Activated CD4-positive, alpha-beta memory T cell treated with anti-CD3 and anti-CD28 coated beads for 36 hours (primary cell): ENCODE measurements at places on chromosomes 3 and 15. TPM values are rescaled to one million over a fixed set of nuclear protein-coding genes. Genes with fewer than 3 reads are reported as not detected.

GRCh38 chr3:129321887-129322286 lies 43.2 kb downstream of the HMCES start:
- no peaks in the 10 kb centered on the region for H3K36me3 ChIP-seq
- H3K27me3 ChIP-seq = no peaks in the 10 kb centered on the region
- no peaks in the 10 kb centered on the region for H3K4me1 ChIP-seq
- no peak for DNase-seq
- H3K27ac ChIP-seq = no peak overlapping the region

DNA sequence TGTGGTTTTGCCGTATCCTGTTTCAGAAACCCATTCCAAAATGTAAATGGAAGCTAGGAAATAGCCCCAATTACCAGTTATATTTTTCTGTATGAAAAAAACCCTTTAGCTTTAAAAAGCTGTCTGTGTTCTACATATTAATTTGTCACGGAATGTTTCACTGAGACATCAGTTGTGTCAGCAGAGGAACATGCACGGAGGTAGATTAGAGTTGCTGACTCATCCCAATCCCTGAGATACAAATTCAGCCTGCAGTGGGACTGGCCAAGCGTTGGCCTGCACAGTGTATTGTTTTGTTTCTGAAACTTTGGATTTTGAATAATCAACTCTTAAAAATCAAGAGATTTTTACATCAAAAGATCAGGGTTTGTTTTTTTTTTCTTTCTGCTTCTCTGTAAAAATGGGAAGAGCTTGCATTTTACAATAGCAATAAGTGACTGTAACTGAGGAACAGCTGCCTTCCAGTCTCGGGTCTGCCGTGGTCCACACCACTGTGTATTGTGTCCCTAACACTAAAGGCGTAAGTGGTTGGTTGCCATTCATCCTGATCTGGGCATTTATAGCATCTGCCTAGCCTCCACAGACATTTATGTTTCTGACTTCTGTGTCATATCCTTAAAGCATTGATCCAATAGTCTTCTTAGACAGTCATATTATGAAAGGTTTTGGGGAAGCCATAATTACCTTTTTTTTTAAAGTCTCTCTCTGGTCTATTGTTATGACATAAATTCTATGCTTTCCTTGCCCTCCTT lies 218.1 kb downstream of the ADAMTSL3 start:
- H3K27ac ChIP-seq = no peak overlapping the region
- peaks cover 3% of the 10 kb centered on the region for H3K27me3 ChIP-seq
- no peaks in the 10 kb centered on the region for H3K36me3 ChIP-seq
- no peaks in the 10 kb centered on the region for H3K4me1 ChIP-seq
- no peak for DNase-seq

DNA sequence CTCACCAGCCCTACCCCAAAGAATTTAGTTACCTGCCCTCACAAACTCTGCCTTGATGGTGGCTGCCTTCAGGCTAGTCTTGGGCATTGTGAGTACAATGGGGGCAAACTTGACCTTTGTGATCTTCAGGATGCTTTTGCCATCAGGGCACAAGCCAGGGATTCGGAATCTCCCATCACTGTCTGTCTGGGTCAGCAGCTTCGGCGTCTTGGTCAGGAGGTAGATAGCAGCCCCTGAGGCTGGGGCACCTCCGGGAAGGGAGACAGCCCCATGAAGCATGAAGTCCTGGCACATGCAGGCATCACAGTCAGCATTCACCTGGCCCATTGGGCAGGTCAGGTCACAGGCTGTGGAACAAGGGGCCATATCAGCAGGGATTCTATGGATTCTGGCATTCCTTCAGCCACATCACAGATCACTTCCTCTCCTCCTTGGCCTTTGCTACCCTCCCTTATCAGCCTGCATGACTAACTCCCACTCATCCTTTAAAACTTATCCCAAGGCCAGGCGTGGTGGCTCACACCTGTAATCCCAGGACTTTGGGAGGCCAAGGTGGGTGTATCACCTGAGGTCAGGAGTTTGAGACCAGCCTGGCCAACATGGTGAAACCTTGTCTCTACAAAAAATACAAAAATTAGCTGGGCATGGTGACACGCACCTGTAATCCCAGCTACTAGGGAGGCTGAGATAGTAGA lies 6.9 kb downstream of the CILP start:
- peaks cover 1% of the 10 kb centered on the region for H3K27me3 ChIP-seq
- no peak overlapping the region for H3K27ac ChIP-seq
- no peak overlapping the region for H3K4me3 ChIP-seq
- no peaks in the 10 kb centered on the region for H3K4me1 ChIP-seq
- H3K36me3 ChIP-seq = no peaks in the 10 kb centered on the region
- no peak for DNase-seq

- no peaks in the 10 kb centered on the region for H3K4me1 ChIP-seq
- no peak for DNase-seq
- H3K27ac ChIP-seq = no peak overlapping the region
- no peak overlapping the region for H3K4me3 ChIP-seq
- H3K27me3 ChIP-seq = no peaks in the 10 kb centered on the region
Observed at GRCh38 chr15:90708516-90708915, 8.6 kb upstream of the BLM start.

DNA sequence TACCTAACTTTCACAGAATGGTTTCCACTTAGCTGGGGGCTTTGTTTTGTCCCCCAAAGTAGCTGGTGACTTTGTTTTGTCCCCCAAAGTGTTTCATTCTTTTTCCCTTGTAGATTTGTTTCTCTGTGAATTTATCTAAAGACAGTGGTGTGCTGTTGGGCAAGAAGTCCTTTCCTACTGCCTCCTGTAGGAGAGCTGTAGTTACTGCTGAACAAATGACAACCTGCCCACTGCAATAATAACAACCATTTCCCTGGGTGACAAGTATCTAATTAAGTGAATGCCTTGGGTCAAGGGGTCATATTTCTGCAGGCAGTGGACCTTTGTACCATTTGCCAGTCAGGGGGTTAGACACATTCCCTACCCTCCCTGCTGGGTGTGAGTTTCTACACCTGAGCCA lies 125.4 kb upstream of the BFSP2 start:
- H3K27me3 ChIP-seq = peaks cover 12% of the 10 kb centered on the region
- H3K4me3 ChIP-seq = no peak overlapping the region
- H3K27ac ChIP-seq = no peak overlapping the region
- peaks cover 9% of the 10 kb centered on the region for H3K4me1 ChIP-seq

DNA sequence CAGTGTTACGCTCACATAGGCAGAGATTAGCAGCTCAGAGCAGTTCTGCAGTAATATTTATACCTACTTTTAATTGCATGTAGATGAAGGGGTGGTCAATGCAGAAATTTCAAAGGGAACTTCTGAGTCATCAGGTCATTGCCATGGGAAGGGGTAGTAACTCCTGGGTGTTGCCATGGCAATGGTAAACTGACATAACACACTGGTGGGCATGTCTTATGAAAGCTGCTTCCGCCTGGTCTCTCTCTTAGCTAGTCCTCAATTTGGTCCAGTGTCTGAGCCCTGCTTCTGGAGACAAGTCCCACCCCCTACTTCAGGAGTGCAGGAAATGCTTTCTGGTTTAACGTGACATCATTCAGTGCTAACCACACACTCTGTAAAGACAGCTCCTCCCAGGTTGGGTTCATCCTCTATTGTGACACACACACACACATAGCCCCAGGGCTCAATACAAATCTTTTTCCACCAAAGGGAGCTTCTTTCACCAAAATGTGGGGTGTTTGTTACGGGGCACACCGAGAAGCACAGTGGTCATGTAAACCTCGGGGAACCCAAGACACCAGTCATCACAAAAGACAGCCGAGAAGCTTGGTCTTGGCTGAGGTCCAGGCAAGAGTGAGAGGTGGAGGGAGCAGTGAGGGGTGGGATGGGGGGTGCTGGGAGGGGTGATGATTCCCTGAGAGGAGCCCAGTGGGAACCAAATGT lies 74.5 kb downstream of the TLE3 start:
- H3K27me3 ChIP-seq = no peaks in the 10 kb centered on the region
- H3K36me3 ChIP-seq = no peaks in the 10 kb centered on the region
- H3K4me3 ChIP-seq = peak overlapping the region; percentile 24
- DNase-seq = peak; percentile 64

DNA sequence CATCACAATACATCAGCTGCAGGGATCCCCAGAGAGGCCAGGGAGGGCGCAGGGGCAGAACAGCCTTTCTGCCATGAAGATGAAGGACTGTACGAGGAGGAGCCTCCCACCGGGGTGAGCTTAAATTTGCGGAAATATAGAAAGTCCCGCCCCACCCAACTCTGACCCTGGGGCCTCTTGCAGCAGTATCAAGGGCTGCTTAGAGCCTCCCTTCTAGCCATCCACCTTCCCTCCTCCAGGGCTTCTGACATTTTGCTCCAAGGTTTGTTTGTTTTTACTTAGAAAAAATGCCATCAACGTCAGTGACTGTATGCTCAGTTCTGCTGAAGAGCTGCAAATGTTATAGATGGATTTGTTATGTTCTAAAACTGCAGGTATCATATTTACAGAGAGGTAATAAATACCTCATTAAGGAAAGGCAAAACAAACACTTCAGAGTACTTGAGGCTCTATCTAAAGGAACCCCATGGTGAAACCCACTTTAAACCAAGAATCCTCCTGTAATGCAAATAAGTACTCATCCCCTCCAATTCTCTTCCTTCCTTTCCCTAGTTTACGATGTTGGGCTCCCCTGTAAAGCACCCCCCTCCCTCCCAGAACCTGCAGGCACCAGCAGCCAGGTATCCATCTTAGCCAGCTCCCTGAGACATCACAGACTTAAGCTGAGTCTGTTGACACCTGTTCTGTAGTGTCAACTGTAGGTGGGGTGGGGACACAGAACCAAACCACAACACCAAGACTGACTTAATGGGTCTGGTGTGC lies 30.5 kb downstream of the RFTN1 start:
- peak overlapping the region; percentile 35 for H3K4me3 ChIP-seq
- H3K27ac ChIP-seq = peak overlapping the region; percentile 76
- DNase-seq = peak; percentile 50
- no peaks in the 10 kb centered on the region for H3K27me3 ChIP-seq
- H3K36me3 ChIP-seq = peaks cover 37% of the 10 kb centered on the region

Gene PODXL2
- total RNA-seq = 1.3 TPM

Gene IL12A
- not detected for total RNA-seq

Gene TRPM1
- total RNA-seq = not detected

Gene ASB14
- total RNA-seq = not detected

Gene ISLR
- not detected for total RNA-seq

Gene CASR
- 0.14 TPM for total RNA-seq

Gene GMPS
- 143 TPM for total RNA-seq

Gene CSPG5
- total RNA-seq = 0.41 TPM

Gene ROPN1
- total RNA-seq = not detected
